ENCODE measurements at places on chromosomes 3 and 15.

- DNase-seq, result no peak
Observed at GRCh38 chr3:21718161-21718765, 32.7 kb downstream of the ZNF385D start.

- no peak for DNase-seq
Observed at GRCh38 chr3:139897759-139898158, 37.2 kb upstream of the CLSTN2 start.

DNA sequence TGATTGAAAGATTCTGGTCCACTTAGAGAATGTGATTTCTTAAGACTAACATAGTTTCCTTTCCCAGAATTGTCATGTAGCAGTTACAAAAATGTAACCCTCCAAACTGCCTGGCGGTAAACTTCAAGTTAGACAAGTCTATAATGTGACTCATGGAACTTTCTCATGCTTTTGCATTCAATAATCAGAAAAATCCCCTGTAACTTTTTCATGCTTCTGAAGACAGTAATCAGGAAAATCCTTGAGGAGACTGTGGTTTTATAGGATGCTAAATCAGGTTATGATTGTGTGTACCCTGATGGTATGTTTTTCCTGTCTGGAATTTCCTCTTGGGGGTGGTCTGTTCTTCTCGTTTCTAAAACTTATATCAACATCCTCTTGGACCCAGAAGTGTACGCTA, 74.0 kb upstream of the RARB start:
- no peak for DNase-seq

DNA sequence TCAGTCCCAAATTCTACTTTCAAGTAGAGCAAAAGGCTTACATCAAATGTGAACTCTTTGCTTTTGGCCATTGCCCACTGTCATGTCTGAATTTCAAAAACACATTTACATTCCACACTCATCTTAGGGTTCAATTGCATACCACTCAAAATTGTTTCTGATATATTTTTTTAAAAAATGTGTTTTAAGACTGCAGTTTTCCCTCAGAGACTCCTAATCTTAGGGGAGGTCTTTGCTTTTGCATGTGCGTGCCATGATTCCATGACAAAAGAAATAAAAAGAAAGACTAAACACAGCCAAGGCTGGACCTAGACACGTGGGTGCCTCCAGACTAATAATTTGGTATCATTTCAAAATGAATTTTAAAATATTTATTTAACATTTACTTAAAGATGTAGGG, 396.8 kb upstream of the RASGRP1 start:
- no peak for DNase-seq

- DNase-seq, result no peak
Observed at GRCh38 chr3:42094128-42094527, 3.0 kb downstream of the TRAK1 start.

All from NCI-H187 treated with DMSO at 0.1 percent for 48 hours (cell line).